Fibroblast of skin of abdomen (primary cell): ENCODE measurements at places on chromosomes 7 and 10.

- DNase-seq, result no peak
Measured at GRCh38 chr7:27433581-27433980, 191.0 kb downstream of the EVX1 start.

GRCh38 chr7:146175716-146176115 is 59.1 kb downstream of the CNTNAP2 start:
- DNase-seq, result peak; percentile 26

GRCh38 chr7:158951725-158952124 is 95.4 kb downstream of the DYNC2I1 start:
- no peak for DNase-seq

GRCh38 chr7:141649137-141649864 is 52.7 kb downstream of the DENND11 start:
- no peak for DNase-seq

DNA sequence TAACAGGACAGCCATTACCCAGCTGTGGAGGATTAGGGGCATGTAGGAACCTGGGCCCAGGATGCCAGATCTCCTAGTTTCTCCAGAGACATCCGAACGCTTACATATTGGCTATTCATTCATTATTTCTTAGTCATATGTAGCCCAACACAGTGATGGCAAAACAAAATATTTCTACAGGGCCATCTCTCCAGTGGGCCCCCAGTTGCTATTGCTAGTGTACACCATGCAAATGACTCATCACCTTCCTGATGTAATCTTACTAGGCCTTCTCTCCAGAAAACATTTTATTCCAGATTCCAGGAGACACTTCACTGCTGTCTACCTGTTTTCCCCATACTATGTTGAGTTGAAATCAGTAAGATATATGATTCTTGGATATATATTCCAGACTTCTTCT is 201.7 kb downstream of the PLXDC2 start:
- peak; percentile 18 for DNase-seq

- no peak for DNase-seq
Measured at GRCh38 chr10:35208536-35208935, 81.9 kb downstream of the CREM start.

- no peak for DNase-seq
Measured at GRCh38 chr7:128961030-128961659, 23.4 kb downstream of the IRF5 start.

GRCh38 chr10:132377326-132377725 is 19.7 kb upstream of the PWWP2B start:
- no peak for DNase-seq
